ENCODE measurements at places on chromosomes 12 and 14.

DNA sequence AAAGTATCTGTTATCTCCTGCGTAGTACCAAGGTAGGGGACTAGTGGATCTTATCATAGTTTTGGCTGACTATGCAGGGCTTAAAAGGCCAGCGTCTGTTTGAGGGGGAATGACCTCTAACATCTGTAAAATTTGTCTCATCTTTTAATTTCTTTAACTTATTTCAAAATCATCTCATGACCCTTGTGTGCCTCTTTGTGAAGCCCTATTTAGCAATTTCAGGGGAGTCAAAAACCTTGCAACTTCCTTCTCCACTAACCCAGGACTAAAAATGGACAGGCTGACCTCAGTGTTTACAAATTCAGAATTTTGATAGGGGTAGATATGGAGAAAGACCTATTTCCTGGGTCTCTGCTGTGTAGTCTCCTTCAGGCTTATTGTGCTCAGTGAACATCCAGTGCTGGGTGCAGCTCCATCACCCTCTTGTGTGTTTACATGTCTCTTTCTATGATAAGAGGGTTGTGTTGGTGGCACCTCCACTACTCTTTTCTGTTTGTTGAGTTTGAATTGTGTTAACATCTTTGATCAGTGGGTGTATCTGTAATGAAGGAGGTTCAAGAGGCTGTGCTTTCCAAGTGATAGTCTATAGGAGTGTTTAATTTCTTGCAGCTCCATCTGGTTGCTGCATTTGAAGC lies 14.3 kb downstream of the NECAP1 start:
- no peak for DNase-seq

DNA sequence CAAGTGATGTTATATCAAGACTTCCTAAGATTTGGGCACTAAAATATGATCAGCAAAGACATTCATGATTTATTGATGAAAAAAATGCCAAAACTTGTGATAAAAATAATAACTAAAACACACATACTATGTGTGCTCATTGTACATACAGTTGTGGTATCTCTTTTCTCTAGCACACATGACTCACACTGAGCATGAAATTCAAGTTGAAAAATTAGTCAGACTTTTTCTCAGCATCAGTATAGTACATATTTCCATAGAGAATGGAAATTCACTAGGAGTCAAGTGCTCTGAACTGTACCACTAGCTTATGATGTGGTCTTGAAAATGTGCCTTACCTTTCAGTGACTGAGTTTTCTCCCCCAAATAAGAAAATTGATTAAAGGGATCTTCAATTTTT lies 471.8 kb upstream of the FLRT2 start:
- DNase-seq, result no peak

- DNase-seq, result no peak
Measured at GRCh38 chr14:55410876-55411275, 754 bp downstream of the ATG14 start.

DNA sequence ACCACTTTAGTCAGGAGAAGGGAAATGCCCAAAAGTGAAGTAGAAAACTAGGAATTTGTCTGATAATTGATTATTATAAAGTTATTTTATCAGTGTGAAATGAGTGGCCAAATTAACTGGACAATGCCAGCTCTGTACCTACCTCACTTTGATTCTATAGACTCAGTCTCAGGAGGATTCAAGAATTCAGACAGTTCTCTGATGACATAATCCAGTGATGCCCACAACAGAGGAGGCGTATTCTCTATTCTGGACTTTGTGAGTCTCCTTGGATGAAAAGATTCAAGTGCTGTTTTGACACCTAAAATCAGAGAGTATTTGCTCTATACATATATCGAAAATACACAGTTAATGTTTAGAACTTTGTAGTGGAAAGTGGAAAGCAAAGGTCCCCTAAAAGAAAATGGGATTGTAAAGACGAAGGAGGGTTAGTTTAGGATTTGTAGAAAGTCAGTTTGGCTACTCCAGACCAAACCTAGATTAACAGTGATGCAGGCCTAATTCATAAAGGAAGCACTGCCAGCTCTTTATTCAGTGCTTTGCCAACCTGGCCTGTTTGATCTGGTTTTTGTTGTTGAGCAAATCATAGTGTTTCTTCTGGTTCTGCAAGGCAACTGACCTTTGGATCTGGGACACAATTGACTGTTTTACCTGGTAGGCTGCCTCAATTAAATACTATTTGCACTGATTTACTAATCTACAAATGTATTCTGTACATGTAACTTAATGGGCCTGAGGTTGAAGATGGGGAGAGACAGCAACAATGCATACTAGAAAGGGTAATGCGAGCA lies 67.4 kb downstream of the DAD1 start:
- DNase-seq, result no peak

GRCh38 chr12:2386566-2386965 lies 333.8 kb downstream of the CACNA1C start:
- DNase-seq, result no peak

DNA sequence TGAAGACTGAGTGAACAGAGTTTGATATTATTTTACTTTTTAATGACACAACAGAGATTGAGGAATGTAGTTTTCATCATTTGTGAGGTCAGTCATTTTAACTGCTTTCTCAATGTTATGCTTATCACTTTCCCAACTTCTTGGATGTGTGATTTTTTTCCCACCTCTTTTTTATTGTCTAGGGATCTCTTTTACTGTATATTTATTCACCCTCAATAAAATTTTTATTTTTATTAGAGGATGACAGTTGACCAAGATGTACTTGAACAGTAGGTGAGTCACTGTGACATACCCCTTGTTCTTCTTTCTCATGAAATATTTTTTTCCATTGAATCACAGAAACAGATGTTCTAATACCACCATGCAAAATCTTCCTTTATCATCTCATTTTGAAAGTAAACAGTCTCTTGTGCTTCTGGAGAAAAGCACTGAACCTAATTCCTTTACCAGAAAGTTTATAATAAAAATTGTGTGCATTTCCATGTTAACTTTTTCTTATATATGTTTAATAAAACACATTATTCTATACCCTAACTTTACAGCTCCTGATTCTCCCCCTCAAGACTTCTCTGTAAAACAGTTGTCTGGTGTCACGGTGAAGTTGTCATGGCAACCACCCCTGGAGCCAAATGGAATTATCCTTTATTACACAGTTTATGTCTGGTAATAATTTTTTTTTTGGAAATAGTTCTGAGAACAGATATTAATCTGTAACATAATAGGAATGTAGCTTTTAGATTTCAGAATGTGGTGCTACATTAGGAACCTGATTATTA lies 65.9 kb downstream of the PTPRQ start:
- DNase-seq, result no peak

DNA sequence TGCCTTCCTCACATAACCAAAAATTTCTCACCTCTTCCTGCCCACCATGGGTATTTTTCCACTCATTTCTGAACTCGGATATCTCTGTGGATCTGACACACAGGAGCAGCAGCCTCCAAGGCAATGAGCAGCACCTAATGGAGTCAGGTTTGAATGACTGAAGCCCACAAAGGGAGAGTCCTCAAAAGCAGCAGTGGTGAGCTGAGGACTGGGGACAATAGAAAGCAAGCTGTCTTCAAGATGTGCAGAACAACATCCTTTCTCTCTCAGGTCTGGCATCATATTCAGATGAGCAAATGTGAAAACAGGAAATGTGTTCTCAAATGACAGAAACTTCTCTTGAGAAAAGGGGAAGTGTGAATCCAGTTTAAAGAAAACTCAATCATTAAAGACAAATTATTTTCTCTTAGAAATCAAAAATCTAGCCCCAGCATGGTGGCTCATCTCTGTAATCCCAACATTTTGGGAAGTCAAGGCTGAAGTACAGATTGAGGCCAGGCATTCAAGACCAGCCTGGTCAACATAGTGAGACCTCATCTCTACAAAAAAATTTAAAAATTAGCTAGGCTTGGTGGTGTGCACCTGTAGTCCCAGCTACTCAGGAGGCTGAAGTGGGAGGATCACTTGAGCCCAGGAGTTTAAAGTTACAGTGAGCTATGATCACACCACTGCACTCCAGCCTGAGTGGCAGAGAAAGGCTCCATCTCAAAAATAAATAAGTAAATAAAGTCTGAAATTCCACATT lies 54.2 kb downstream of the C12orf42 start:
- no peak for DNase-seq

DNA sequence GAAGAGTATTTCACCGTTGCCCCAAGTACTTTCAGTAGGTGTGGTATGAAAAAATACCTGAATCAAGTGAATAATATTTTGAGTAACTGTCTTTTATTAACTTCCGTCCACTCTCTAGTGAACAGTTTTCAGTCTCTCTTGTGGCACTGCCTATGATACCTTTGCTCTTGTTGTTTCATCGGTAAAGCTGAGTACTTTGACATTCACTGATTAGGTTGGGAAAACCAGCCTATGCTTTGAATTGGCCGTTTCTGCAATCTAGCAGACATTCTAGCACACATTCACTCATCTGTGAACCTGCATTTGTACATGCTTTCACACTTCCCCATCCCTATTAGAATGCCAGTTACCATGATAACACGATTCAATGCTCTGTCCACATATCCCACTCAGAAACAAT lies 217.3 kb downstream of the FBXL14 start:
- DNase-seq, result no peak

- DNase-seq, result no peak
Measured at GRCh38 chr12:101539148-101539547, 55.6 kb upstream of the MYBPC1 start.

- no peak for DNase-seq
Measured at GRCh38 chr12:106519607-106520021, 63.2 kb upstream of the RFX4 start.

DNA sequence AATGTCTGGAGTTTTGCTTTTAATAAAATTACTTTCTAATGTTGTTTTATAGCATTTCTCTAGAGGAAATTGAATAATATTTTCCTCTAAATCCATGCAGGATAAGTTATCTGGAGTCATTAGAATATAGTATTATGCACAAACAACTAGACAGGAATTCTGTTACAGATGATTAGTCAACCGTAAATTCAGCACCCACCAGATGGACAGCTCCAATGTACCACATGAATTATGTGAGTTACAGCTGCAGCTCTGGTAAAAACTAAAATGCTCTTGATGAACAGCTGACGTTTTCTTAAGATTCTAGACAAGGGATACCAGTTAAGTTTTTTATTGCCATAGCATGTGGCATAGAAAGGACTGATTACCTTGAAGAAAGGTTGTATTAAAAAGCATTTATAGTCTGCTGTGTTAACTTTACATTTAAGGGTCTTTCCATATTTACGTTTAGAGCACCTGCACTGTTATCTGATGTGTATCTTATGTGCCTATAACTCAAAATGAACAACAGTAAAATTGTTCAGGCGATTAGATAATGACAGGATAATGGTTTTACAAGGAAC lies 321.4 kb upstream of the LRFN5 start:
- DNase-seq, result peak; percentile 19

- DNase-seq, result no peak
Measured at GRCh38 chr12:8609061-8609570, 3.5 kb downstream of the AICDA start.

DNA sequence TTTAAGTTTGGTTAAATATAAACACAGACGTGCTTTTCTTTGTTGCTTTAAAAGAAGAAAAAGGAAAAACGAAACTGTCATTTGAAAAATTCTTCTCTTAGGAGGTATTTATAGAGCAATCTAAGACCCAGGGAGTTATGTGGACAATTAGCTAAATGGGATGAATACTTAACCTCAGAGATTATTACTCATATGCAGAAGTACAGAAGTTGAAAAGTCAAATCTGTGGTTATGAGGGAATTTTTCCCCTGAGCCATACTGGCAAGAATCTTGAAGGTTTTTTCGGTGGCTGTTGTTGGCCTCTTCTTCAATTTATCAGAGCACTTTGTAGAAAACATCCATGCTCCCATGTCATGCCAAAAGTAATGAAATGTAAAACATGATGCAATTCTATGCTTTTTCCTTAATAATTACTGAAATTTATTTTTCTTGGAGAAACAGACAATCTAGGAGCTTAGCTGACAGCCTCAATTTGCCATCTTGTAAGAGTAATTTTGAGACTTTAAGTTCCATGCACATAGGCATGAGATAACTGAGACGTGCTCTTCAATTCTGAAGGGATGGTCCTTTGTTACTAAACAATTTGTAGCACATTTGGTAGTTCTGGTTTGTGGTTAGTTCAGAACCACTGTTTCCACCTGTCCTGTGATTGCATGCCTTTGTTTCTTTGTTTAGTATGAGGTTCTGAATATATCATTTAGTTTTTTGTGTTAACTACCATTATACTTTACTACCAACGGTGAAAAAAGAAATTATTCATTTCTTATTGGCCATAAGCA lies 126.6 kb downstream of the BCAT1 start:
- no peak for DNase-seq

- no peak for DNase-seq
Measured at GRCh38 chr12:906062-906585, 43.4 kb downstream of the RAD52 start.

GRCh38 chr12:97313471-97314190 lies 149.0 kb upstream of the RMST start:
- no peak for DNase-seq

- no peak for DNase-seq
Measured at GRCh38 chr14:21933681-21934080, 260.1 kb upstream of the OR4E1 start.

- no peak for DNase-seq
Measured at GRCh38 chr14:27387463-27387862, 789.6 kb upstream of the NOVA1 start.

GRCh38 chr14:36161776-36162175 lies 14.7 kb downstream of the PTCSC3 start:
- no peak for DNase-seq

Measured in DMS79 treated with DMSO at 0.1 percent for 48 hours (cell line).